ENCODE measurements at places on chromosomes 12 and 14.

DNA sequence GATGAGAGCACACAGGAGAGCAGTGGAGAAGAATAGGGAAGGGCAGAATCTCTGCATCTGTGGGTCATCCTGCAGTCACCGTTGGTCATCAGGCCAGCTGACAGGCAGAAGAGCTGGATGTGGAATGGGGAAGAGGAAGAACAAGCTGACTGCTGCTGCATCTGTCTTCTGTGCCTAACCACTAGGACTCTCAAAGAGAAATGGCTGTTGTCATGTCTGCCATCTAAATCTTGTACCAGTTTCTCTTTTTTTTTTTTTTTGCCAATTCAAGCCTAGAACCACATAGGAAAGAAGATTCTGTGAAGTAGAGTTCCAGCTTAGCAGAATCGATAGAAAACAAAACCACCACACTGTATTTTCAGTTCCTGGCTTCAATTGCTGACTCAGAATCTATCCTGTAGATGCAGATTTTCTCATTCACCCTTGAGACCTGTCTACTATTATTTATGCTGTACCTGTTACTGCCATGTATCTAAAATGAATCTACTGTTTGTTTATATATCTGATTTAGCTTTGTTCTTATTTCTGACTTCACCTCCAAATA lies 421.9 kb upstream of the PRICKLE1 start:
- DNase-seq, result no peak

DNA sequence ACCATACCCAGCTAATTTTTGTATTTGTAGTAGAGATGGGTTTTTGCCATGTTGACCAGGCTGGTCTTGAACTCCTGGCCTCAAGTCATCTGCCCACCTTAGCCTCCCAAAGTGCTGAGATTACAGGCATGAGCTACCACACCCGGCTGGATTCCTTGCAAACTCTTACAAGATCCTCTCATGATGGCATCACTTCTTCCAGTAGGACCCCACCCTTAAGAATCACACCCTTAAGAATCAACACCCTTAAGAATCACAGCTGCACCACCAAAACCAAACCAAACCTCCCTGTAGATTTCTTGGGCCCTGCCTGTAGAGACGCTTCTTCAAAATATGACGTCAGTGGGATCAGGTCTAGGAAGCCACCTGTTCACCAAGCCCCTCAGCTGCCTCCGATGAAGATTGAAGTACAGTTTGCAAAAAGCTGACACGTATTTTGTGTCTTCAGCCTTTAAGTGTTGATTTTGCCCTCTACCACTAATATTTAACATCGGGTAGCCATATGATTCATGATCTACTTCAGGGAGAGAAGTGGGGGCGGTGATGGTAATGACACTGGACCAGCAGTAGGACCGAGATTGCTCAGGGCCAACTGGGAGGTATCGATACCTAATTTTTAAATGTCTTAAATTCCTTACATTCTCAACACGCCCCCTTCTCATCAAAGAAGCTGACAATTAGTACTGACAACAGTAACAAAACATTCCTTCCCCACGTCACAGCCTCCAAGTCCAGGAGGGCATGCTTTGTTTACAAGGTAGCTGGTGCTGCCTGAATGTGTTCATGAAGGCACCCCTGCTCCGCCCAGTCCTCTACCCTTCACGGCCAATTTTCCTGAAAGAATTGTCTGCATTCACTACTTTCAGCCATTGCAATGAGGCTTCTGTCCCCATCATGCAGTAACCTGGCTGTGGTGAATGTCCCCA lies 57.2 kb downstream of the ESRRB start:
- no peak for DNase-seq

- no peak for DNase-seq
Observed at GRCh38 chr14:33796356-33796755, 154.5 kb downstream of the EGLN3 start.

- DNase-seq, result no peak
Observed at GRCh38 chr12:25151476-25151875, 43.5 kb downstream of the DNAI7 start.

- no peak for DNase-seq
Observed at GRCh38 chr14:29821661-29822429, 105.8 kb downstream of the PRKD1 start.

- no peak for DNase-seq
Observed at GRCh38 chr12:99450036-99450630, 197.4 kb upstream of the GARIN6 start.

GRCh38 chr12:87828382-87828973 lies 200.7 kb downstream of the C12orf50 start:
- no peak for DNase-seq

GRCh38 chr14:49767270-49767570 lies 733 bp upstream of the KLHDC2 start:
- DNase-seq, result peak; percentile 54

GRCh38 chr12:16946704-16947103 lies 340.7 kb upstream of the LMO3 start:
- DNase-seq, result no peak

- DNase-seq, result no peak
Observed at GRCh38 chr14:92430686-92431085, 82.9 kb upstream of the RIN3 start.

DNA sequence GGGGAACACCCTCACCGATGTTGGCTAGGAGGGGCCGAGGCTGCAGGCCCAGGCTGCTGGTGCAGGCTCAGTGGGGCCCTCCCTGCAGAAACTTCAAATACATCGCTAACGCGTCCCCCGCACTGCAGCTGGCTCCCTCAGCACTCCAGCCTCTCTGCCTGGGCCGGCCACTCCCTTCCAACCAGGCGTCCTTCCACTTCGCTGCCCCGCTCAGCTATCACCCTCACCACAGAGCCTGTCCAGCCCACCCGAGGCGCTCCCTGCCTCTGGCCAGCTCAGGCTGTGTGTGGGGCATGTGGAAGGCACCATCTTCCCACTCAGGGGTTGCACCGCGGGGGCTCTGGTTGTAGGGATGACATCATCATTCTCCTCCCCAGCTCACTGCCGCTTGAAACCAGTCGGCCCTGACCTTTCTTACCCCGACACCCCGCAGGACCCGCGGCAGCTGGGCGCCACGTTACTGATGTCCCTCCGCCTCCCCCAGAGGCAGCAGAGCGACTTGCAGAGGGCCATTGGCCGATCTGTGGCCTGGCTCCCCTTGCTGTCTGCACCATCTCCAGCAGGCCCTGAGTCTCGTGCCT lies 199.9 kb upstream of the RTL1 start:
- DNase-seq, result no peak

DNA sequence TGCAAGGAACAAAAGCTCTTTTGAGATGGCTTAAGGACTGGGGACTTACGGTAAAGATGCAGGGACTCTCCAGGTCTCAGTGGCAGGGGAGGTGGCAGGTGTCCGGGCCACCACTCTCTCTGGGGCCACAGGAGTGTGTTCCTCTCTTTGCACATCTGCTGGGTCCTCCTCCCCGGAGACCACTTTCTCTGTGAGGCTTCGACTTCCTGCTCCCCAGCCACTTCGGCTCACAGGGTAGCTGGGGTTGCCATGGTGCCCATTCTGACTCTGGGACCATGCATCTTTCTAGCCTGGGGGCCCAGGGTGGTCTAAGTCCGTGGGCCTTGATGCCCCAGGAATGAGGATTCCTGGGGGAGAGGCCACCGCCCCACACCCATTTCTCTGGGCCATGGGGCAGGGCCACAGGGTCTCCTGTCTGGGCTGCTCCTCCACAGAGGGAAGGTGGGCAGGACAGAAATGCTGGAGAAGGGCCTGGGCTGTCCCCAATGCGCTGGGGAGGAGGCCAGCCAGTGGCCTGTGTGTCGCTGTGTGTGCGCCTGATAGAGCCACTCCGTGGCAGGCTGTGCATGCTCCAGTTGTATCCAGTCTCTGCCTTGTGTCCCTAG lies 38.5 kb downstream of the CCDC92 start:
- no peak for DNase-seq

DNA sequence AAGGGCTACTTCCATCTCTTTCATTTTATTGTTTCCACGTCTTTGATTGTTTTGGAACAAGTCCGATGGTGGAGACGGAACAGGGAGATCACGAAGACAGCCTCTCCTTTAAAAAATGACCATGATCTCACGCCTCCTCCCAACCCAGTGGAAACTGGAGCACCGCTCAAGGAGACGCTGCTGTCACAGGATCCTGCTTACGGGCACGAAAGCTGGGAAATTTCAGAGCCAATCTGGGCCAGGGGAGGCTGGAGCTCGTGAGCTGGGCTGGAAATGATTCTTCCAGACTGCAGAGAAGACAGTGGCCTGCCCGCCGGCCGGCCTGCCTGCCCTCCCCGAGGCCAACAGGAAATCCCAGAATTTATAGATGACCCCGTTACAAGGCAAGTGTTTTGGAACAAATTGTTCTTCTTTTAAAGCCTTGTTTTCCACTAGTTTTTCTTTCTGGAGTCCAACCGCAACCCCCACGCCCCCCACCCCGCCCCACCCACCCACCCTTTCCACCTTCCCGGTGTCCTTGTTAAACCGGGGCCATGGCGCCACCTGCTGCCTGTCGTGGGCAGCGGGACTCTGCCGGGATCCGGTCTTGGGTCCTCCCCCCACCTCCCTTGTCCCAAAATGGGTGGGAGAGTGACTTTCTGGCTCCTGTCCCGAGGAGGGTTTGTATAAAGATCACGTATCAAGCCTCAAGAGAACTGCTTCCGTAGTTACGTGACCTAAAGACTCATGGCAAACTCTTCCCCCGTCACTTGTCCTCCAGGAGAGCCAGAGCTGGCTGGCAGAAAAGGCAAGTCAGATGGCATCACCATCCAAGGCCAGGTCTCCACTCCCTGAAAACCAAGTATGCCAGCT lies 40.3 kb downstream of the MAP1LC3B2 start:
- peak; percentile 53 for DNase-seq

DNA sequence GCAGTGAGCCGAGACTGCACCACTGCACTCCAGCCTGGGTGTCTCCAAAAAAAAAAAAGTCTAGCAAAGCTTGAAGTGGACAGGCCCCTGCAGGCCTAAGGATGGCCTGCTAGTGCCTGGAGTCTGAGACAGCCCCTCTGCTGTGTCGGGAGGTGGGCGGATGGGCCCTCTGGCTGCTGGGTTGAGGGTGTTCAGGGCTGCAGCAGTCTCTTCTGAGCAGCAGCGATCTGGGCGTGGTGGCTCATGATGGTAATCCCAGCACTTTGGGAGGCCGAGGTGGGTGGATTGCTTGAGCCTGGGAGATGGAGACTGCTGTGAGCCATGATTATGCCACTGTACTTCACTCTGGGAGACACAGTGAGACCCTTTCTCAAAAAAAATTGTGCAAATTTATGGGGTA lies 57.0 kb downstream of the ADCK1 start:
- DNase-seq, result no peak

DNA sequence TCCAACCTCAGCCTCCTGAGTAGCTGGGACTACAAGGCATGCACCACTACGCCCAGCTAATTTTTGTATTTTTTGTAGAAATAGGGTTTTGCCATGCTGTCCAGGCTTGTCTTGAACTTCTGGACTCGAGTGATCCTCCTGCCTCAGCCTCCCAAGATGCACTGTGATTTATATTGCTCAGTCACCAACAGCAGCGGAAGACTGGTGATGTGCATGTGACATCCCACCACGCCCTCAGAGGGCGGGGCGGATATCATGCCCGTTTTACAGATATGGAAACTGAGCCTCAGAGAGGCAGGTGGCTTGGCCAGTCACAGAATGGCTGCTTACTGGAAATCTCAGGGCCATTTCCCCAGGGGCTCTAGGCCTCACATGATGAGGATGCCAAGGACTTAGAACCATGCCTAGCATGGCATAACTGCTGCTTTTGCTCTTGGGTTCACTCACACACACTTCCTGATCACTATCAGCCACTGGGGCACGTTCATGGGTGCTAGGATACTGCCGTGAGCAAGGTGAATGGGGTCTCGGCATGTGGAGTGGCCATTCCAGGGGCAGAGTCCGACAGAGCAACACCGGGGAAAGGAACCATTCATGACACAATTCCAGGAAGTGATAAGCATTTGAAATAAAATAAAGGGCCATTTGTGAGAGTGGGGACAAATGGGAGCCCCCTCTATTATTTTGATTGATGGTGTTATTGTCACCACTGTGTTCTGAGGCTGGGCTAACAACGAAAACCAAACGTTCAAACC lies 31.9 kb downstream of the RBM19 start:
- DNase-seq, result no peak

DNA sequence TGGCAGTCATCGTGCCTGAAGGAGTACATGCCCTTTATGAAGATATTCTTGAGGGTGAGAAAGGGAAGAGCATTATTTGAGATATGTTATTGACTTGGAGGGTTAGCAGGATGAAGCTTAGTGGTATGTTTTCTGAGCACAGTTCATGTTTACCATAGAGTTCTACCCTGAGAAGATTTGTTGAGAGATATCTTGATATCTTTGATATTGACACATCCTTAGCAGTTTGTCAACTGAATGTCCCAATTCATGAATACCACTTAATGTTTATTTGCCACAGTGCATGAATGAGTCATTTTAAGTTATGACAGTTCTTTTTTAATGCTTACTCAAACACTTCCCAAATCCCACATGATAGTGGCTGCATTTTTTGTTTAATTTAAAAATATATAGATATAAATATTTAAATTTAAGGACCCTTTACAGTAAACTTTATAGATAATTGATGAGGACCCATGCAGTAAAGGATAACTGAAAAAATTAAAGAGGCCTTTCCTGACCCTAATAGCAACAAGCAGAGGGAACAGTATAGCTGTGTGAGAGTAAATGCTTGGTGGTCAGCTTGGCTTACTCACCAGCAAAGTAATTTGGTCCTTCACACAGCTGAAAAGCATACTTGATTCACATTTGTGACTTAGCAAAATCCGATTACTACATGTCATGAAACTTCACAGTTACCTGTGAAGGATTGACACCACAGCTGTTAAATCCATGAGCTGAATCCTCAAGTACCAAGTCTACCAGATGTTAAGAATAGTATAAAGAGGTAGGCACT lies 25.8 kb downstream of the SLC39A9 start:
- DNase-seq, result no peak

DNA sequence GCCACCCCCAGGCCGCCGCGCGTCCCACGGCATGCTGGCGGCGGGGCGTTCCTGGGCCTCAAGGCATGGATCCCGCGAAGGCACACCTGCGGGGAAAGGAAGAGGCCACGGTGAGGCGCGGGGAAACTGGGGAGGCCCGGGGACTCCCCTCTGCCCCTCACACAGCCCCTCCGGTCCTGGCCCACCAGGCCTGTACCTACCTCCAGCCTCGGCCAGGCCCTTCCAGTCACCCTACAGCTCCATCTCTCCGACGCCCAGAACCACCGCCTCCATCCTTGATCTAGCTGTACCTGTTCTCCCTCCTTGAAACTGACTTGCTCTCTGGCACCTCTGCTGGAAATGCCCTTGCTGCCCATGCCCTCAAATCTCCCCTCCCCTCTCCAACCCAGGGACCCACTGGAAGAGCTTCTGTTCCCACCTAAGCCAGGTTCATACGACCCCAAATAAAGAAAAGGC lies 1.7 kb downstream of the ANKRD9 start:
- no peak for DNase-seq

DNA sequence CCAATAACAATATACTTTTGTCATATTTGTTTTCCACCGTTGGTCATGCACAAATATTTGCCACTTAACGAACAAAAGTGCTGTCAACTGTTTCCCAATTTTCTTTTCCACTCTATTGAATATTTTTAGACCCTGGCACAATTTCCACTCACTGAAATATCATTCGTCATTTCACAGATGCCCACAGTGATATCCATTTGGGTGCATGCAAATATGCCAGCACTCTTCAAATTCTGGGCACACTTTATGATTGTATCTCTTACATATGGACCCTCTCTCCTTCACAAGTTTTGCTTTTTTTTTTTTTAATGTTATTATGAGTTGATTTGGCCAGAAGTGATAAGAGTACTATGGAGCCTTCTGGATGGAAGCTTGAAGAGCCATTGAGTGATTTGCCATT lies 1557.3 kb upstream of the FLRT2 start:
- no peak for DNase-seq

Measured in NCI-H446 (cell line).